ENCODE measurements at places on chromosomes 16 and 17.

DNA sequence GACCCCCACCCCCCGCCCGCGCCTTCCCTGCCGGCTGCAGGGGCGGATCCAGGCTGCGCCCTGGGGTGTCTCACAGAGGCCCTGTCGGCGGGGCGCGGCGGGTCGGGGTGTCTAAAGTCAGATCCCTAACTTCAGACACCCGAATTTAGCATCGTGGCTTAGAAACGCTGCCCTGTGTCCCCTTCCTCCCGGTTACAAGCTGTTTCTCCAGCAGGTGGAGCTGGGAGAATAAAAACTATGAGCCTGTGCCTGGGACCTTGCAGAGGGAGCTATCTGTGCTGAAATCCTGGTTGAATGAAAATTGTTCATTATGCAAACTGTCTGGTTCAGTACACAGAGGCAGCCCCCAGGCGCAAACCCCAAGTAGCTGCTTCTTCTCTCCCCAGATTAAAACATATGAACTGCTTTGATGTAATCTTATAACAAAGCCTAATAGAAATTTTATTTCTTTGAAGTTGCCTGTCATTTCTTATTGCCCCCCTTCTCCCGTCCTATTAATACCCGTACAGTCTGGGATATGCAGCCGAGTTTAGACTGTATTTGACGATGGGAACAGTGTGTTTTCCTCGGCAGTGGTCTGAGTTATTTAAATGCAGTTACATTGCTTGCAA lies 79.0 kb downstream of the RPA1 start:
- peak; percentile 64 for DNase-seq

DNA sequence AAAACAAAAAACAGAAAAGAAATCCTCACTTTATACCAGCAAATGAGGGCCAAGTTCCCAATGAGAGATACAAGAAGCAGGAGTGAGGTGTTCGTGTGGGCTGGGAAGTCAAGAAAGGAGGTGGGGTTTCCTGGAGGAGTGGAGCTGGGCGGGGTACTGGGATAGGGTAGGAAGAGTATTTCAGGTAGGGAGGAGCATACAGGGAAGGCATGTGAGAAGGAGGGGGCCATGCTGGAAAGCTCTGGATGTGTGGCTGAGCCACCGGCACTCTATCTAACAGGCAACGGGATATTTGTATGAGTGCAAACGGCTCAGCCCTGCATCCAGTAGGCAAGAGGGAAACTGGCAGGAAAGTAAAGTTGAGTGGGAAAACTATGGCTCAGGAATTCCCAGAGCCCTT lies 4.2 kb downstream of the OR3A2 start:
- DNase-seq, result no peak

- no peak for DNase-seq
These were observed 511.9 kb downstream of the HAPSTR1 start for GRCh38 chr16:9603316-9603715.

GRCh38 chr17:81368161-81369022 lies 26.9 kb upstream of the BAHCC1 start:
- no peak for DNase-seq
